NCI-H1694 (cell line): ENCODE measurements at places on chromosomes 5 and 9.

- DNase-seq = no peak
Observed at GRCh38 chr9:113504725-113505590, 41.4 kb downstream of the RGS3 start.

DNA sequence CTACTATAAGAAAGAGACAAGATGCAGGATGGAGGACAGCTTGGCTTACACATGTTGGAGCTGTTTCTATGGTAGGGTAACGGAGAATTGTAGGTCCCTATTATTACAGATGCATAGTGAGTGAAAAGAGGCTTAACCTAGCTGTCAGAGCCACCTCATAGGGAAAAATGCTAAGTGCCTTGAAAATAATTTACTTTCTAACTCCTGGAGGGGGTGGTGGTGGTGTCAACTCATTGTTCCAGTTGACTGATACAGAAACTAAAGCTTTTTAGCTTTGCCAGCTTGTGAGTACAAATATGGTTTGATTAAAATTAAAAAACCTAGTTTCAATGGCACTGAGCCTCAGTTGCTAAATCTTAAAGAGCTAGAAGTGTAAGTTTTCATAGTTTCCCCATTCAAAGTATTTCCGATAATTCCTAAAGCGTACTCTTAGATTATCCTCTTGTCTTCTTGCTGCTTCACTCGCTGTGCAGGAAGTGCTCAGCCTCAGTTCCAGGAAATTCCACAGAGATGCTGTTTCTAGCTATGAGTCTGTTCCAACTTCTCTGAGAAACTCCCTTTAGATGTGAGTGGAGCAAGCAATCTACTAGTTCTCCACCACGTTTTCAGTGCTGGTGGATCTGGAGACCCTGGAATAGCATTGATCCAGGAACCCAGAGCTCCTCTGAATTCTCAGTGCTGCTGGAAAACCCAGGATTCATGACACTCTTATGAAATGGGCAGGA lies 265.2 kb downstream of the DMAC1 start:
- no peak for DNase-seq

DNA sequence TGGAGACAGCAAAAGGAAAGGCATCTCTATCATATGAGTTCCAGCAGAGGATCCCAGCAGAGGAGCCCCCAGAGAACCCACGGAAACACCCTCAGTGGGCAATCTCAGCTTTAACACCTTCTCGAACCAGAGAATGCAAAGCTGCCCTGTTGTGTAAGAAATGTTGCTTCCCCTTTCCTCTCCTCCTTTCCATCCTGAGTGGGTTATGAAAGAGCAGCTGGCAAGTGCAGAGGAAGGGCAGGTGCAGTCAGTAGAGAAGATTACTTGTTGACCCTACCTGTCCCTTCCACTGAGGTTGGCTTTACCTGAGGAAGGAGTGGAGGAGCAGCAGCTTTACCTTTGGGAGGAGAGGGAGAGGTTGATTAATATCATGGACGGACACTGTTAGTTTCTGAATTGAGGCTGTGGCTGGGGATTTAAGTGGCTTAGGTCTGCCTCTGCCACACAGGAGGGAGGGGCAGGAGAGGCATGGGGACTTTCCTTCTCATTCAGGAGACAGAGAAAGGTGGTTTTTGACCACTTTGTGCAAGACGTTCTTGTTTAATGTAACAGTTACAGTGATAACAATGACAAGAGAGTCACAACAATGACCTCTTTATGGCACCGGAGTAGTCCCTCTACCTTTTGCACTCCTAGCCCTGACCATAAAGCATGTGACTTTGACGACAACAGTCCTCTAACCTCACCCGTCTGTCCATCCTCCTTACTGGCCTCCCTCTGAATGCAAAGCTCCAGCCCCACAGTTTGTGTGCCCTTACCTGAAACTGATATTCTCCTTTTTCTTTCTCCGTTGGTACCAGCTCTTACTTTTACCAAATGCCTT lies 254.8 kb downstream of the NSG2 start:
- no peak for DNase-seq

- no peak for DNase-seq
Observed at GRCh38 chr9:77679088-77679487, 31.0 kb upstream of the GNA14 start.

- DNase-seq = peak; percentile 22
Observed at GRCh38 chr5:65483546-65484346, 2.0 kb upstream of the ADAMTS6 start.

DNA sequence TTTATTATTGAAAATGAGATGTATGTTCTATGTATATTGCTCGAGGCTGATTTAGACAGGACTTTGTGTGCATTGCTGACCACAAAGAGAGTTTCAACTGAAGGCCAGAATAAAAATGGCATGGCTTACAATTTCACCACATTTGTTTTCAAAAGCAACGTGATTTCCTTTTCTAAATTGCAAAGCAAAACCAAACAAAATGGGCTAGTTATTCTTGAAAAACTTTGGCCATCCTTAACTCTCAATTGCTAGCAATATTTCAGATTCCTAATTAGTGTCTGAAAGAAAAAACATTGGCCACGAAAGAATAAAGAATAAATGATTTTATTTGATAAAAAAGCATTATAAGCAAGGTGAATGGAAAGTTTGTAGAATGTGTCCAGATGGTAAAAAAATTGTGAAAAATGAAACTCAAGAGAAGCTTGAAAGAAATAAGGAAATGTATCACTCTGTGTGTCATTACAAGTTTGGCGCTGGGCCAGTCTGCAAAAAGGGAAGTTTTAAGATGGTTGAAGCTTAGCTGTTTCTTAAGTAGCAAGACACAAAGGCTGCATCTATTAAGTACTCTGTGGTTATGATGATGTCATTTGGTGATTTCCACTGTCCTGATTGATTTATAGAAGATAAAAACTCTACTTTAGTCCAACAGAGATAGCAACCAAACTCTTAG lies 89.2 kb upstream of the PRLR start:
- no peak for DNase-seq

GRCh38 chr5:102866237-102866600 lies 111.1 kb downstream of the PAM start:
- DNase-seq = no peak

DNA sequence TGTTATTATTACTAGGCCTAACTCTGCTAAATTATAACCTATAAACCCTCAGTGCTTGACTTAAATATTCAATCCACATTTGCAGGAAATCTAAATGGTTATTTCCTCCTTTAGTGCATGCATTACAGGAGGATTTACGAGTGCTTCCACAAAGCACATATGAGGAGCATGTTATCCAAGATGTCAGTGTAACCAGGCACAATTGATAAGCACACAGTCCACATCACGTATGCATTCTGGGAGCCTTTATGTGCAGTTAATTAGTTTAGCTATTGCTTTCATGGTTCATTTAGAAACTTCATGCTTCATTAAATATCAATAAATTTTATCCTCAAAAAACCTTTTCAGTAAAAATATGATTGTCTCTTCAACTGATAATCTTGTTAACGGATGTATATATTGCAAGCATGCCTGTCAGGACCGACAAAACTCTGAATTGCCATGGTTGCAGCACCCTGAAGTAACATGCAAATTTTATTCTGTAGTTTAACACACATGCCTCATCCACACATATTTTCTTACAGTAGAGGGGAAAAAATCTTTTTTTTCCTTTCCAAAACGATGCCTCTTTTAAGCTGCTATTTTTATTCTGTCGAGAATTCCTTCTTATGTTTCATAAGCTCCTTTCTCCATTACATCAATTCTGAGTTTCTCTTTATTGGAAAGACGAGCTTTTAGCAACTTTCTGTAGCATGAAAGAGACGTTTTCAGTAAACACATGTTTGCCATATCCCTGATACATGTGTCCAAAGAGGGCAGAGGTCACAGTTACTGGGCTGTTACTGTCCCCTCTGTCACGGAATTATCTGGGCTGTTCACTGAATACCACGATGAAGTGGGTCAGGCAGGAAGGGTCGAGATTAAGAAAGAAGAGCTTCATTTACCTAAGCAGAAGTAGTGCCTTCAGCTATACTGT lies 142.0 kb downstream of the GLIS3 start:
- no peak for DNase-seq

- no peak for DNase-seq
Observed at GRCh38 chr5:142644127-142644526, 41.8 kb downstream of the FGF1 start.
